ENCODE measurements at places on chromosomes 6 and 20.

DNA sequence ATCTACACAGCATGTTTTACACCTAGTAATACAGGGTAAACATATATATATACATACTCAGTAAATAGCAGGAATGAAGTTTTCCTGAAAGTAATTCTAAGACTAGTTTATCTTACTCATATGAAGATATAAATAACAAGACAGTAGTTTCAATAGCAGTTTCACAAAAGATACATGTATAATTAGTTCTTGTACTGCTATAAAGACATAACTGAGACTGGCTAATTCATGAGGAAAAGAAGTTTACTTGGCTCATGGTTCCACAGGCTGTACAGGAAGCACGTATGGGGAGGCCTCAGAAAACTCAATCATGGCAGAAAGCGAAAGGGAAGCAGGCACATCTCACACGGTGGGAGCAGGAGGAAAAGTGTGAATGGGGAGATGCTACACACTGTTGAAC, 16.9 kb downstream of the RARS2 start:
- DNase-seq: no peak

DNA sequence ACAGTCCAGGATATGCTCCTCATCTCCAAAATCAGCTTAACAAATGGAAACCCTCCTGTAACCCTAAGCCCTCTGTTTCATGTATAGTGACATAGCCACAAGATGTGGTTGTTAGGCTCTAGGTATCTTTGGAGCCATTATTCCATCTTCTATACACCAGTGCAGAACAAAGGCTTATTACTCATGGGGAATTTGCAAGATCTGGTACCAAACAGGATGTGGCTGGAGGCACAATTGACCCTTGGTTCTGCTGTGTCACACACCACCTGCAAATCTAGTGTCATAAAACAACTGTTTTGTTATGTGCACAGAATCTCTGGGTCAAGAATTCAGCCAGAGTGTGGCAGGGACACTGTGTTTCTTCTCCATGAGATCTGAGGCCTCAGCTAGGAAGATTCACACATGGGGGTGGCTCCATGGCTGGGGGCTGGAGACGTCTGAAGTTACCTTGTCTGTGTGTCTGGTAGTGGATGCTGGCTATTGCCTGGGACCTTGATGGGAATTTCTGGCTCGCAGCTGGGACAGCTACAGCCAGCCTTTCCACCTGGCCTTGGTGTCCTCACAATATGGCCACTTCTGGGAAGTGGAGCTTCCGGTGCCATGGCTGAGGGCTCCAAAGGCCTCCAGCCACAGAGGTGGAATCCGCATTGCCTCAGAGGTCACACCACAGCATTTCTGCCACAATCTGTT, 369.9 kb downstream of the CDH26 start:
- no peak for DNase-seq

DNA sequence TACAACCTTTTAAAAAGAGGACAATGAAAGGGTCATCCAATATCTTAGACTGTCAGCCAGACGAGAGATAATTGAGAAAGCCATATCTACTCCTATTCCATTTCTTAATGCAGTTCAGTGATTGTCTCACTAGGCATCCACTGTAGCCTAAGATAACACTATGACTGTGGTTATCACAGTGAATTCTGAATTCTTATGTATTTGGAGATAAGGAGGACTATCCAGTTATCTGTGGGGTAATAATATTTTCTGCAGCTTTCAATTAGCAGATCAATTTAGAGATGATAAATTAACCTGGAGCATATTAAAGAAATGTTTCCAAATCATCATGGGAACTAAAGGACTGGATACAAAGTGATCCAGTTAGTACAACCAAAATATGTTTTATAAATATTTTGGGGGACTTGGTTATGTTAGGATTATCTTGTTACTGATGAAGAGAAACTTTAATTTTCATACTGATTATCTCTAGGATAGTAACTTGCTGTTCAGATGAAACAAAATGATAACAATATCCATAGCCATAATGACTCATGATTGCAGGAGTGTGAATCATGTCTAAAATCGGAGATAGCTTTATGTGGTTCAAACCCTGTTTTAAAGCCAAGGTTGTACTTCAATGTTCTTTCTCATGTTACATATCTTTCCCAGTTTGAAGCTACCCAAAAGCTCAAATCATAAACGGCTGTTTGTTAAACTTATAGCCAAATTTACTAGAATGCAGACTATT, 1152.0 kb downstream of the HACE1 start:
- no peak for DNase-seq

DNA sequence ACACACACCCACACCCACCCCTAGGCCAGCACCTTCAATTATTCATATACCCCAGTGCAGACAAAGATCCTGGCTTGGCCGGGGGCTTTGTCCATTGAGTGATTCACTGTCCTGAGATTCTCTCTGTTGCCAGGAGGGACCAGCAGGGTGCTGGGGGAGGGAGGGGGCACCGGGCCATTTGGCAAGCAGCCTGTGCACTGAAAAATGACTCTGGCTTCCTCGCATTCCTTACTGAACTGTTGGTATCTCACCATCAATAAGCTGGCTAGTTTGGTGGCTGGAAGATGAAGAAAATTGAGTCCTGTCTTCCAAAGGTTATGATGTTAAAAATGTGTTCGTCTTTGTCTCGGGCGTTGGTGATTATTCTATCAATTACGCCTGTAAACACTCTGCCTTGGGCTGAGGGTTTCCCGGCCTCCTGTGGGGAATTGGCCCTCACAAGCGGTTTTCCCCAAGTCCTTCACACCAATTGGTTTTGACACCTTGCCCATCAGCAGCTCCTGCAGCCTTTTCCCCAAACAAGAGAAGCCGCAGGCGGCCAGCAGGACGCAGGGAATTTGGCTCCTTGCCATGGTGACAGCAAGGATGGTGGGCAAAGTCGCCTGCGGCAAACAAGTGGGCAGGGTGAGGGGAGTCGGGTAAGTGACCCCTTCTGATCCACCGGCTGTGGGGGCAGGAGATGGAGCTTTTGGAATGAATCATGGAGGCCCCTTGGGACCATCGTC, 4.9 kb downstream of the VSTM2L start:
- DNase-seq: no peak

- DNase-seq: no peak
Observed at GRCh38 chr6:121110733-121111132, 223.5 kb downstream of the TBC1D32 start.

GRCh38 chr6:12009876-12010634, 2.1 kb upstream of the HIVEP1 start:
- no peak for DNase-seq

Data from hippocampal formation (tissue), 2 donors.